ENCODE measurements at places on chromosomes 1 and 21.
A peak's percentile ranks its signal among the peaks of the same experiment; 100 is the strongest.

- no peak for DNase-seq
These were observed 19.5 kb downstream of the DYRK3 start for GRCh38 chr1:206654828-206655227.

GRCh38 chr1:167357305-167357704, 136.6 kb downstream of the POU2F1 start:
- DNase-seq, result no peak

DNA sequence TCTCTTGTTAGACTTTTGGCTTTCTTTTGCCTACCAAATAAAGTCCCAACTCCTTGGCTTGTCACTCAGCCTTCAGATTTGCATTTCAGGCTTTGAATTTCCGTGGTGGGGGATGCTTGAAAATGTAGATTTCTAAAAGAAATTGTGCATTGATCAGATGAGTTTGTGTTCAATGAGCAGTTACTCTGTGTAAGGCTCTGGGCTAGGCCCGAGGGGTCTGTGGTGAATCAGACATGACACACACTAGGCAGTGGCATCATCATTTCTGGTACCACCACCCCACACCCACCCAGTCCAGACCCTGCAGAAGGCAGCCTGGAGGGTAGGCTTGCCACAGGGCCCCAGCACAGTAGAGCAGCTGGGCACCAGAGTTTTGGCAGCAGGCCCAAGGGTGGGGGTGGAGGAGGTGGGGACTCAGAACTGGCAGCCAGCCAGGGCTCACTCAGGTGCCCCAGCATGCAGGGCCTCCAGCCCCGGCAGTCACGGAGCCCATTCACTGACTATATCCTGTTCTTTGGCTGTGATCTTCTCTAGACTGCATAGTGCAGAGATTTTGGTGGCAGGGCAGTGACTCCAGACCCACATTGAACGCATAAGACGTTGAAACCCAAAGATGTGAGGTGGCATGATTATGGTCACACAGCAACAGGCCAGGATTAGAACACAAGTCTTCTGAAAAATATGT, 97.2 kb upstream of the ARTN start:
- no peak for DNase-seq

GRCh38 chr1:160818207-160818937, 22.4 kb downstream of the LY9 start:
- DNase-seq, result no peak

GRCh38 chr1:152519851-152520250, 5.6 kb downstream of the CRCT1 start:
- peak; percentile 54 for DNase-seq

GRCh38 chr1:115445090-115445489, 107.0 kb upstream of the NGF start:
- no peak for DNase-seq

DNA sequence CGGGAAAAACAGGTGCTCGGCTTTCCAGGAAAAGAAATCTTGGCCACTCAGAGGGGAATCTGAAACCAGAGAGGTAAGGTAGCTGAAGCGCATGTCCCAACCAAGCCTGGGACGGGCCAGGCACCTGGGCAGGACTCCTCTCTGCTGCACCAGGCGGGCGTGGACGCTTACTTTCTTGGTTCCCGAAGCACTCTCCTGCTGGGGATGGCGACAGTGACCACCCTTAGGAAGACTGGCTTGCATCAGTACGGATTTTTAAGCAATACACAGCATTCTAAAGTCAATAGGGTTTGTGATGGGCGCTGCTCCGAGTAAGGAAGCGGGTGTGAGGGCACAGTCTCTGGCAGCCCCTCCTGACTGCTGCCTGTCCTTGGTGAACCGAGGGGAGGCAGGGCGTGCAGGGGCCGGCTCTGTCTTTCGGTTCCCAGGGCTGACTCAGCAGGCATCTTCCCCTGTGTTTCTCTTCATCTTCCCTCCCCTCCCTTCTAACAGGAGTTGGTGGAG, 74.9 kb upstream of the ANGPTL1 start:
- DNase-seq, result no peak

- DNase-seq, result peak; percentile 74
These were observed 27.1 kb downstream of the SNAP47 start for GRCh38 chr1:227762231-227762911.

DNA sequence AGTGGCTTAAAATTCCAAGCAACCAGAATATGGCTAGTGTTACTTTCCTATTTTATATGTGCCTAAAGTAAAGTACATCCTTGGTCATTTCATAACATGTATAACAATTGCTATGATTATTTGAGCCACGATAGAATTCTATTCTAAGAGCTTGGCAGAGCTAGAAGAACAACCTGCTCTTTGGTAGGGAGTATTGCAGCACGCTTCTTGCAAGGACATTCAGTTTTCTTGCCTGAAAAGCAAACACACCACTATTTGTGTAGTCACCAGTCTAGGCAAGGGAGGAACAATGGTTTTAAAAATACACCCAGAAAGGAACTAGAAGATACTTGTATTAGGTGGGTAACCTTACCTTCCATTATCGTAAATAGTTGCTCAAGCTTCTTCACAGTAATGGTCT, 51.5 kb downstream of the CNST start:
- DNase-seq, result no peak

- DNase-seq, result peak; percentile 13
These were observed 16.9 kb downstream of the RPTN start for GRCh38 chr1:152141971-152142584.

DNA sequence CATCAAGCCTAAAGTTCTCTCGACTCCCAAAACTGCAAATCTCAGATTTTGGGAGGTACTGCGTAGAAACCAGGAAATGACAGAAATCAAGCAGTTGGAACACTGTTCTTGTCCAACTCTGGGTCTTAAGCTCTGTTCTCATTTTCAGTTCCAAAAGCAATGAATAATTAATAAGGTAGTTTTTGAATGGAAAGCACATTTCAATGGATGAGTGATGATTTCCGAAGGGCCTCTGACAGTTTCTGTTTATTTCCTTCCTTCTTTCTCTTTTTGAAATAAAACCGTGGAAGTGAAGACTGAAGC, 20.9 kb upstream of the TARBP1 start:
- no peak for DNase-seq

GRCh38 chr1:211828584-211829342, 1.8 kb downstream of the LPGAT1 start:
- no peak for DNase-seq

GRCh38 chr1:85576642-85577418, 3.7 kb upstream of the CCN1 start:
- DNase-seq, result no peak

GRCh38 chr21:33028287-33028670, 2.5 kb downstream of the OLIG2 start:
- DNase-seq, result no peak

- no peak for DNase-seq
These were observed 61.3 kb upstream of the MUTYH start for GRCh38 chr1:45401524-45401923.

DNA sequence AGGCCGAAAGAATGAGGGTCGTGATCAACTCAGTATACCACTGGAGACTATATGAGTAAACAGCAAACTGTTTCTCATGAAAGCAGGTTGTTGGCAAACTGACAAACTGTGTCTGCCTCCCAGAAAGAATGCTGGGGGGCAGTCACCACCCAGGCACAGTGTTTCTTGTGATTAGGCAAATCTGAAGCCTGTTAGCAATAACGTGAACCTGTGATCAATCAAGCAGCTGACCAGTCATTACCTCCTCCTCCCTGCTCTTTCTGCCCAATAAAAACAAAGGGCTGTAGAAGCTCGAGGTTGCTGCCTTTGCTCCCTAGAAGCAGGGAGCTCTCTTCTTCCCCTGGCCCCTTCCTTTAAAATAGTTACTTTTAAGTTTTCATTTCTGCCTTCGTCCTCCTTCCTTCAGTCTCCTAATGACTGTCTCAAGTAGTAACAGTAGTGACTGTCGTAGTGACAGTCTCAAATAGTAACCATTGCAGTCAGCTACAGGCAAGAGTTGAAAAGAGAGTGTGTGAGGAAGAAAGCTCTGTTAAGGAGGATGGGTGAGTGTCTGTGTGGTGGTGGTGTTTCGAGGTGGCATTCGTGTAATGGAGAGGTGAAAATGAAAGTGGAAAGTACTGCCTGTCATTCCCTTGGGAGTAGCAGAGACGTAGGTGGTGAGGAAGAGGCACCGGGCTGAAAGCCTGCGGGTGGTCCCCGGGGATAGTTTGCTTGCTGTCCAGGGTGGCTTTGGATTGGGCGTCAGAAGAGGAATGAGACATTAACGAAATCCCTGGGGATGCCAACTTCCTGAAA, 14.5 kb downstream of the HHAT start:
- no peak for DNase-seq

DNA sequence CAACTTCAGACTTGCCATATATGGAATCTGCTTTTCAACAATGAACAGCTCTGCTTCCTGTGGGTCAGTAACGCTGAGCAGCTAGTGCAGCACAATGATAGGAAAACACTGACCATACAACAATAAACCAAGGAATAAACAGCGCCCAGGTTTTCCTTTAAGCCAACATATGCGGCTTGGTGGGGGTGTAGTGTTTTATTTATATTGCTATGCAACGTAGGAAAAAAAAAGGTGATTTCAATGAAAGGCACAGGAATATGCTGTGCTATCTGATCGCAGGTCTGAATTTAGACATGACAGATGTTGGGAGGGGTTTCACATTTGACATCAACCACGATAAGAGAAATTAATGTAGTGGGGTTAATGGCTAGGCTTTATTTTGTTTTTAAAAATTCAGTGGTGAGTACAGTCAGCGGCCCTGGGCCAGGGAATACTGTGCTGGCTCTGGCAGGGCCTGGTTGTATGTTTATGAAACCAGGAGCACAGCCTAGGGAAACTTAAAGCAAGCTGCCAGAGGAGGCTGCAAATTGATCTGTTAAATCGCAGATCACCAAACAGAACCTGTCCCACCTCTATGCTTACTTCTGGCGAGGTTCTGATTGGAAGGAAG, 4.3 kb downstream of the TSPAN2 start:
- DNase-seq, result no peak

GRCh38 chr1:17168091-17168876, 36.6 kb upstream of the PADI1 start:
- DNase-seq, result no peak

- DNase-seq, result no peak
These were observed 10.2 kb downstream of the CHML start for GRCh38 chr1:241630005-241630404.

DNA sequence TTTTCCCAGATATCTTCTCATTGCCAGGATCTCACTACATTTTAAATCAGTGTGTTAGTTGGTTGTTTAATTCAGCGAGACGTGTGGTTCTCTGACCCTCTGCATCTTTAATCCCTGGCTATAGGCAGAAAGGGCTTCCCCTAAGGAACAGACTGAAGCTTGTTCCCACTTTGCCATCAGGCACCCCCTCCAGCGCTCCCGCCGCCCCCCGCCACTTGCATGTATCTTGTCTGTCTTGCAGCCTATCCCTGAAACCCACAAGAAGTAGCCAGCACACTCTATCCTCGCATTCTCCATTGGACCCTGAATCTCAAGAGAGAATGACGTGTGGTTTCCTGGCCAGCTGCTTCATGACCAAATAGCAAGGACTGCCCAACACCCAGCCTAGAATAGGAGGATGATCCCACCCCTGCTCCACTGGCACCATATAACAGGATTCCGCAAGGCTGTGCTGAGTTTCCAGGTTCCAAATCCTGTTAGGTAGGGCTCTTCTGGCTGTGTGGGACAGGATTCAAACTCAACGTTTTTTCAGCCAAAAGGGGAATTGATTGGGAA, 7.8 kb downstream of the CLDN19 start:
- no peak for DNase-seq

DNA sequence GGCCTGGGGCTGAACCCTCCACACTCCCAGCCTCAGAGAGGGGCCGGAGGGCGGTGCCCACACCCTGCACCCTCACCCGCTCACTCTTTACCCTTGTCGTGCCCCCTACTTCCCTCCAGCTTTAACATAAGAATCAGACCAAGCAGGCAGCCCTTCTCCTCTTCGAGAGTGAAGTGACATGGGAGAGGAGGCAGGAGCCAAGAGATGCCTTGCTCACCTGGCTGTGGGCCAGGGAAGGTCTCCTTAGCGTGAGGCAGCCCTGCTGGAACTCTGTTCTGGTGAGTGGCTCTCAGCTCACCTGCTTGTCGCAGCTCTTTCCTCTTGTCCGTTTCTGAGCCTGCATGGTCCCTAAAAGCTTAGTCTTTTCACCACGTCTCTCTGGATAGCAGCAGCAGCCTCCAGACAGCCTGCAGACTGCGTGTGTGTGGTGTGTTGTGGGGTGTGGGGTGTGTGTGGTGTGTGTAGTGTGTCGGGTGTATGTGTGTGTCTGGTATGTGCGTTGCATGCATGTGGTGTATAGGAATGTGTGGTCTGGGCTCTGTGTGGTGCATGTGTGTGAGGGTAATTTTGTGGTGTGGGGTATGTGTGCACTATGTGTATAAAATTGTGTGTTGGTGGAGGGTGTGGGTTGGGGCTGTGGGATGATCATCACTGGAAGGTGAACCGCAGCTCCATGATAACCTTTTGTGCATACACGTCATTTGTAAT, 86.7 kb downstream of the CCDC185 start:
- DNase-seq, result no peak

DNA sequence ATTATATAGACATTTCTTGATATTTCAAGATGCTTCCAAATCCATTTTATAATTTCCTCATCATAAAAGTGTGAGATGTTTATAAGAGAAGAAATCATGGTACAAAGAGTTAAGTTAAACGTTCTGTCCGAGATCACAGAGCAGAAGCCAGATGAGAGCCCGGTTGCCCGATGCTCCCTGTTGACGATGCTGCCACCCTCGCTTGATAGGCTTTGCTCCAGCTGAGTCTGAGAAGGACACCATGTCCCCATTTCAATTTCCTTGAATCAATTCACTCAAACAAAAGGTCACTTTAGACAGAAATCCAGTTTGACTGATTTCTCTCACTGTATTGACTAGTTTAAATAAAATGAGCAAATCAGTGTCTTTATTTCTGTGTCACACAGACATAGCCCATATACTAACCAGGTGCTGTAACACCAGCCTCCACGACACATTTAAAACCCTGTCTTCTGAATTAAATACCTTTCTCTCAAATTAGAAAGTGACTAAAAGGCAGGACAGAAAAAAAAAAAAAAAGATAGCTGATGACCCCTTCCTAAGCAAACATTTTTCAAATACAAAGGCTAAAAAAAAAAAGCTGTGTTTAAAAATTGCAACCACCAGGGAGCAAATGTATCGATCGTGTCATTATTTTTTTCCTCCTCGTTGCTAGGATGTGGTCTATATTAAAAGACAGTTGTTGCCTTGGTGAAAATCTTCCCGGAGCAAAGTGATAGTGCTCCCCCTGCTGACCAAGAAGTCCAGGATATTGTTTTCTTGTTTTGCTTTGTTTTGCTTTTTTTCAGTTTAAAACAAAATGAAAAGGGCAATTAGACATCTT, 35.2 kb downstream of the DNASE2B start:
- peak; percentile 40 for DNase-seq
